ENCODE measurements at places on chromosomes 16 and 17.

GRCh38 chr16:67537636-67538591 is 9.3 kb downstream of the RIPOR1 start:
- peak; percentile 67 for DNase-seq

DNA sequence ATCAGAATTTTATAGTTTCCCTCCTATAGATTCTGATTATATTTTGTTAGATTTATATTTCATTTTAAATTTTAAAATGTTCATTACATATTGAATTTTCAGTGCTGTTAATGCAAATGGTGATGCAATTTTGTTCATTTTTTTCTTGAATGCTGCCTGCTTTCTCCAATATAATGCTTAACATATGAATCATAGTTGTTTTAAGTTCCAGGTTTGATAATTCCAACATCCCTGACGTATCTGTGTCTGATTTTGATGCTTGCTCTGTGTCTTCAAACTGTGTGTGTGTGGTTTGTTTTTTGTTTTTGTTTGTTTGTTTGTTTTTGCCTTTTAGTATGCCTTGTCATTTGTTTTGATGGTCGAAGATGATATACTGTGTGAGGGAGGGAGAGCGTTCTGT is 134.7 kb upstream of the ELAC2 start:
- no peak for DNase-seq

GRCh38 chr17:19238167-19238505 is 970 bp downstream of the EPN2 start:
- DNase-seq: peak; percentile 70

- no peak for DNase-seq
These were observed 977.2 kb downstream of the CDH11 start for GRCh38 chr16:64144617-64145016.

GRCh38 chr16:3467921-3468320 is 24.4 kb downstream of the NAA60 start:
- DNase-seq: no peak

DNA sequence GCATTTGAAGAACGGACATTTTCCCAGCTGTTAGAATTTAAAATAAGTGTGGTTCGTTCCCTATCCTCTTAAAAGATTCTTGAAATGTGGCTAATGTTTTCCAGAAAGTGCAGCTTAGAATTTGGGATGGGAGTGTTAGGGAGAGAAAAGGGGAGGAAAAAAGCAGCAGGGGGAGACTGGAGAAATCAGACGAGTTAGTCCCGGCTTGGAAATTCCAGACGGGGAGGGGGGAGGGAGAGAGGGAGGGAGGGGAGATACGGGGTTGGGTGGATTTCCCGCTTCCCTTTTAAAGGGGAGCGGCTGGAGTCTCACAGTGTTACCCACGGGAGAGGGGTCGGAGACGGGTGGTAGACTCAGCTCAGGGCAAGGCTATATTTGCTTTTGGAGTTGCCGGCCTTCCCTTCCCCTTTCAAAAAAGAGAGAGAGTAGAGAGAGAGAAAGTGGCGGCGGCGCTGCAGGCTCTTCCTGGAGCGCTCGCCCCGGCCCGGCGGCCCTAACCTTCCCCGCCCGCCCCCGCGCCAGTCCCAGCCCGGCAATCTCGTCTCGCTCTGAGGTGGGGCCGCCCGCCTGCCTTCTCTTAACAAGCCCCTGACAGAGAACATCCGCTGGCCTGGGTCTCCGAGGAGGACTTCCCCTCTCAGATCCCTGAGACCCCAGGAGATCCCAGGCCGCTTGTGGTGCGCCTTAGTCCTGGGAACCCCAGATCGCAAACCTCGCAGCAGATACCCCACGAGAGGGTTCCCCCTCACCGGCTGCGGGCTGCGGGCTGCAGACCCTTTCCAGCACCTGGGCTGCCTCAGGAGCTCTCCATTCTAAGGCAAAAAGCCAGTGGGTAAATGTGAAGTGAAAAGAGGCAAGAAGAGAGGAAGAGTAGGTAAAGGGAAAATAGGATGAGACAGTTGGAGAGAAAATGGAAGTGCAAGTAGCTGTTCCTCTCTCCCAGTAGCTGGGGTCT is 6.6 kb downstream of the IGF2BP1 start:
- peak; percentile 76 for DNase-seq

- DNase-seq: no peak
These were observed 43.7 kb downstream of the HSBP1 start for GRCh38 chr16:83851473-83851872.

DNA sequence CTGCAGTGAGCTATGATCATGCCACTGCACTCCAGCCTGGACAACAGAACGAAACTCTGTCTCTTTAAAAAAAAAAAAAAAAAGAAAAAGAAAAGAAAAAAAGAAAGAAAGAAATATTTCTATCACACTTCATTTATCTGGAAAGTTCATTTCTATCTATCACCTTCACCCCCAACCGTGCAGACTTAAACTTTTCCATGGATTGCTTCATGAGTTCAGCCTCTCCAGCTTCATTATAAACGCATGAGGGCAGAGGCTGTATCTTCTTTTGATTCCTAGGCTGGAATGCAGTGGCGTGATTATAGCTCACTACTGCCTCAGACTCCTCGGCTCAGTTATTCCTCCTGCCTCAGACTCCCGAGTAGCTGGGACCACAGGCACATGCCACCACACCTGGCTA is 28.2 kb downstream of the MRC2 start:
- no peak for DNase-seq

GRCh38 chr16:69495821-69496220 is 69.9 kb upstream of the NFAT5 start:
- DNase-seq: no peak

DNA sequence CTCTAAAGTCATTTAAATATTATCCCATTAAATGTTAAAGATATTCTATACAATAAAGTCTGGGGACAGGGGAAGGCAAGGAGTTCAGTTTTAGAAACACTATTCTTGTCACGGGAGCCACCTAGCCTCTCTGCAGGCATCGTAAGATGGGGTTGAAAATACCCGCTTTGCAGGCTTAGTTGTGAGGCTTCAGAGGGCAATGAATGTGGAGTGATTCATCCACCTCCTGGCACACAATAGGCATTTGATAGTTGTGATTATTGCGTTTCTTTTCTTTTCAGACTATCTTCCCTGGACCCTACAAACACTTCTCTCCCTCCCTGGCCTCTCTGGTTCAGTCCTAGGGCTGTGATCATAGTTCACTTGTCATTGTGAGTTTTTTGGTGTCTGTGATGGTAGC is 19.6 kb downstream of the GLP2R start:
- no peak for DNase-seq

DNA sequence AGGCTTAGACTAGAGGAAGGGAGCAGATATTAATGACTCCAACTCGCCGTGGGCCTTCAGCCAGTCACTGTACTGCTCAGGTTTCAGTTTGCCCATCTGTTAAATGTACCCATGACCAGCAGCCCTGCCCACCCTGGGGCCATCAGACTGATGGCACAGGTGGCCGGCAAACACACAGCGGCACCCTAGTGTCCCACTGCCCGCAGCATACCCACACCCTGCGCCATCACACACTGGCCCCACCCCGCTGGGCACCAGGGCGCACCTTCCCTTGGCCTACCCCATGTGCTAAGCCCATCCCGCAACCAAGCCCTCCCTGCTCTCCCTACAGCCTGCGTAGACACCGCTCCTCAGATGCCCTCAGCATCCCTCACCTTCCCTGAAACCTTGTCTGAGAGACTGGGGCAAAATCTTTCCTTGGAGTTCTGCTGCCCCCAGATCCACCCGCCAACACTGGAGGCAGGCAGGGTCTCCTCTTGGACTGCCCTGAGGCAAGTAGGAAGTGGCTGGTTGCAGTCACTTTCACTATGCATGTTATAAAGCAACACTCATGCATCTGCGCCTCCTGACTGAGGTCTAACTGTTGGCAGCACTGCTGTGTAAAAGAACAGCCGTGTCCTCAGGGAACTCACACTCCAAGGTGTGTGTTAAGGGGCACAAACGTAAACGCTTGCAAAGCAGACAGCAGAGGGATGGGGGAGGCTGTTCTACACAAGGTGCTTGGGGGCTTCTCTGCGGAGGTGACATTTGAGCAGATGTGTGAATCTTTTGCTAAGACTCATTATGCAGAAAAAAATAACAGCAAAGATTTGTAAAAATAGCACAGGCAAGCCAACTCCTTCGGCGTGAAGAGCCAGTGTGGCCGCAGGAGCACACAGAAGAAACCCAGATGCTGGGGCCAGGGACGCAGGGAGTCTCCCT is 6.7 kb upstream of the BCAR1 start:
- no peak for DNase-seq

DNA sequence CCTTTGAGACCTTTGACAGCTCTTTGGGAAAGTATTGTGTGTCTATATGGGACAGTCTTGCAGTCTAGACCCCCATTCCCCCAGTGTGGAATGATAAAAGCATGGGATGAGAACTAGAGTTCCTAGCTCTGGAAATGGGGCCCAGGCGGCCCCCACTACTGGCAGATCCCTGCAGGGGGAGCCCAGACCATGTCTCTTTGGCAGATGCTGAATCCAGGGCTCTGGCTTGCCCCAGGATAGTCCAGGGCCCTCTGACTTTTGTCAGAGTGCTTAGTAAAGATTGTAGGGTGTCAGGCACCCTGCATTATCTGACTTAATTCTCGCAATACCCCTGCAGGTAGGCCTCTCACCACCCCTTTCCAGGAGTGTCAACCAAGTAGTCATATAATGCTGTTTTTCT is 8.3 kb downstream of the ALKBH5 start:
- DNase-seq: no peak

DNA sequence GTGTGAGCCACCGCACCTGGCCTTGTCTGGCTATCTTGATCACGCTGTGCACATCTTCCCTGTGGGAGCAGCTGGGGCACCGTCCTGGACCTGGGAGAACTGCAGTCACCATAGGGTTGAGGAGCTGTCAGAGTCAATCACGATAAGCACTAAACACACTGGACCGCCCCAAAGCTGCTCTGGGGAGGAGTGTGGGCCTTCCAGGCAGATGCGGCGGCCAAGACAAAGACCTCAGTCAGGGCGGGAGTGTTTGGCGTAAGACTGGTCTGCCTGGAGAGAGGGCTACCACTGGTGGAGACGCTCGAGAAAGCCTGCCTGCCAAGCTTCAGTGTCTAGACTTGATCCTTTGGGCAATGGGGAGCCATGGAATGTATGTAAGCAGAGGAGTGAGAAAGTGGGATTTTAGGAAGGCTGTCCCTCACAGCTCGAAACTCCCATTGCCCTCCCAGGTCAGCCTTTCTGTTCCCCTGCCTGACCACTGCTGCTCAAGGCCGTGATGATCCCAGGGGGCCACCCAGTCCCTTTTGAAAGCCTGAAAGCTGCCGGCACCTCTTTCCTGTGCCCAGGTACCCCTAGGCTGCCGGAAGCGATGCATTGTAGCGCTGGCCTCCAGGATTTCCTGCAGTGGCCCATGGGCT is 29.3 kb upstream of the CIBAR2 start:
- no peak for DNase-seq

DNA sequence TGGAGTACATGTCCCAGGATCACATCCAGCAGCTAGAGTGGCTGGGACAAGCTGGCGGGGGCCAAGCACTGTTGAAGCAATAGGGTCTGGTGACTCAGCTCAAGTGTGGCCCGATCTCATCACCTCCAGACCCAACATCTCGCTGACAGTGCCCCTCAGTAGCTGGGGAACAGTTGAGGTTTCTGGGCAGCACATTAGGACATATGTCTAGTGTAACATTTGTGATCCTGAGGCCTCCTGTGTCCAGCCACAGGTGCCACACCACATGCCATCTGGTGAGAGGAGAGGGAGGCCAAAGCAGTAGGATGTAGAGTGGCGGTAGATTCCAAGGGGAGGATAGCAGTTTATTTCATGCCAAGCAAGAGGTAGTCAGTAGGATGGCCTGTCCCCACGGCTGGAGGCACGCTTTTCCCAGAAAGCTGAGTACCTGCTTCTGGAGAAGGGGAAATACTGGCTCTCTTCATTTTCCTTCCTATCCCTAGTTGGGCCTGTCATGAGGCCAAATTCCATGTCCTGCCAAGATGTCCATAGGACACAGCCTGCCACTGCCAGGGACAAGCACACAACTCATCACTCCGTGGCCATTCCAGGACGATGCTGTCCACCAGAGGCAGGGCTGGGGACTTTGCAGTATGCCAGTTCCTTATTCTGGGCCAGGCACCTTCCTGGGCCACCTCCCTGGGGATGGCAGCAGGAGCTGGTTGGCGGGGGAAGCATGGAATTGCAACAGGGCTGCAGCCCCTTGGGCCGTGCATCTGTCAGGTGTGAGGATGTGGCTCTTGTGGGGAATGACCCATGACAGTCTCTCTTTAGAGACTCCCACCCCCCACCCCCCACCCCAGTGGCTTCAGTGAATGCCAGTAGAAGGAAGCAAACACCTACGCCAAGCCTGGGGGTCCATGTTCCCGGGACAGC is 24.0 kb downstream of the GGA3 start:
- no peak for DNase-seq

GRCh38 chr17:14827396-14827919 is 437.7 kb downstream of the PMP22 start:
- peak; percentile 50 for DNase-seq

GRCh38 chr17:79695797-79696609 is 34.7 kb upstream of the ENPP7 start:
- DNase-seq: peak; percentile 44

- DNase-seq: no peak
These were observed 337.5 kb downstream of the SNX29 start for GRCh38 chr16:12313902-12314621.

DNA sequence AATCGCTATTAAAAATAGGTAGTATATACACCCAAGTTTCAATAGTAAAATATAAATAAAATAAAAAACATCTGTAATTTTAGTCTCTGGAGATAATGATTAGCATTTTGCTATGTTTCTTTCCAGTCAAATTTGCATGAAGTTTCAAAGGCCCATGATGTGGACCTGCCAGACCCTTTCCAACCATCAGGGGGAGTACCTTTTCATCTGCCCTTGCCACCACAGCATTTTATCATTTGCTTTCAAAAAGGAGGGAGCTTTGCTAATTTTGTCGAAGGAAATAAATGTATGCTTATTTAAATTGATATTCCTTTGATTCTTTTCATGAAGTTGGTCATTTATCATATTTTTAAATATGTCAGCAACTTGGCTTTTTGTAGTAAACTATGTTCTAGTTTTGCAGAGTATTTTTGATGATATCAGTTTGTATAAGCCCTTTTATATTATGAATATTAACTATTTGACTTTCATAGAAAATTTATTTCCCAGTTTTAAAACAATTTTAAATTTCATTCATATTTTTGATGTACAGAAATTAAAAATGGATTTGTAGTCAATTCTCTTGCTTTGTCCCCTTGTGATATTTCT is 115.2 kb upstream of the NETO2 start:
- no peak for DNase-seq

- DNase-seq: no peak
These were observed 102.9 kb upstream of the ZFHX3 start for GRCh38 chr16:73150786-73151185.

DNA sequence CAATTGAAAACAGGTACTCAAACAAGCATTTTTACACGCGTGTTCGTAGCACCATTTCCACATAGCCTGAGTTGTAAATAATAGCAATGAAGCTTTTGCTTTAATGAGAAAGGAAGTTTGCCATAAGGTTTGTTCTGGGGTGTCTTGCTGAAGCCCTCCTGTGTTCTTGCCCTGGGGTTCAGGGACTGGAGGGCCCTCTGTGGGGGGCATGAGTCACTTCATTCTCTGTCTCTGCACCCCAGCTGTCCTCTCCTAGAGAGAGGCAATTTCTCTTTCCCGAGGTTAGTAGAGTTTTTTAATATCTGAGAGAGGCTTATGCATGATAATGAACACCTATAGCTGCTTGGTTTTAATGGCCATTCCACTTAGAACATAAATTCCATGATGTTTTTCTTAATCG is 9.6 kb downstream of the AFMID start:
- DNase-seq: no peak

- no peak for DNase-seq
These were observed 152.1 kb upstream of the RPL38 start for GRCh38 chr17:74051348-74051747.

GRCh38 chr17:68460146-68460545 is 2.9 kb upstream of the WIPI1 start:
- DNase-seq: no peak
